Fibroblast of villous mesenchyme (primary cell): ENCODE measurements at places on chromosomes 12 and 14.

DNA sequence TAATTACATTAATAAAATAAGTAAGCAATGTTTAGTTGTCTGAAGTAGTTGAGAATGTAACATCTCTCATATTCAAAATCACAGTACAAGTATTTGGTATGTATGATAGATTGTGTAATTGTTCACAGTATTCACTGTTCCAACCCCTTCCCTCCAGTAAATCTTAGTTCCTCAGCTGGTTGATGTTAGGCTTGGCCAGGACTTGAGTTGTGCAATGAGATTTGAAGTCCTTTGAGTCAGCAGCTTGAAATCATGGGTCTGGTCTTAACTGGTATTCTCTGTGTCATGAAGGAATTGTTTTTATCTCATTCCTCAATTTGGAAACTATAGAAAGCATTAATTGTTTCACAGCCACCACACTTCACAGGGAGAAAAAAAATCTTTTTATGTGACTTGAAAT, 477.1 kb downstream of the FSCB start:
- DNase-seq, result peak; percentile 1

- DNase-seq, result no peak
Measured at GRCh38 chr14:84546236-84546635, 983.7 kb upstream of the FLRT2 start.

- no peak for DNase-seq
Measured at GRCh38 chr14:63287666-63288483, 30.9 kb downstream of the GPHB5 start.

GRCh38 chr12:132125736-132126135, 18.4 kb downstream of the DDX51 start:
- DNase-seq, result no peak

DNA sequence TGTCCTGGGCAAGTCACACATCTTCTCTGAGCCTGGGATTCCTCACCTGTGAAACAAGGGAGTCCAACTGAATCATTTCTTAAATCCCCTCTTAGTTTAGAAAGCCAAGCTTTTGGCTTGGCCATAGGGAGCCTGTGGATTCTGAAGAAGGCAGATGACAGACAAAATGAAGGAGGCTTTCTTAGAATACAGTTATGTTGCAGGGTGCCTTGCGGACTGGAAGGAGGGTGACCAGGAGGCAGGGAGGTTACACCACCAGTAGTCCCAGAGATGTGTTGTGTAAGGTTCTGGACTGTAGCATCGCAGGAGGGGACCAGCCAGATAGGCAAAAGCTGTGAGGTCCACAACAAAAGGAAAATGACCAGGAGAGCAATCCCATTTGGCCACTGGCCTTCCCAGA, 8.2 kb upstream of the ACVR1B start:
- no peak for DNase-seq

GRCh38 chr12:28242496-28243309, 52.4 kb downstream of the CCDC91 start:
- no peak for DNase-seq
